Fibroblast of the conjunctiva (primary cell): ENCODE measurements at places on chromosomes 5 and 9.

DNA sequence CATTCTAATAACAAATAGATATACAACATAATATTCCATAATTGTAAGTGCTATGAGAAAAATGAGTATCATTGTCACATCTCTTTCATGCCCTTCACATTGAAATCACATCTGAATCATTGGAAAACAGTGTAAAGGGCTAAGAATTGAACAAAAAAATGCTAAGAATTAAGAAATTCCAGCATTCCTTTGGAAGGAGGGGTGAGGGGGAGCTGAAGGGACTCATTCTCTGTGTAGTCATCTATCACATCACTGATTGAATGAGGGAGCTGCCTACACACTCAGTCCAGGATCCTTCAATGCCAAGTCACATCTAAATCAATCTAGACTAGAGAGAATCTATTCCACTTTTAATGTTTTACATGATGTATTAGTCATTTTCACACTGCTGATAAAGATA lies 286.6 kb downstream of the DTWD2 start:
- no peak for DNase-seq

DNA sequence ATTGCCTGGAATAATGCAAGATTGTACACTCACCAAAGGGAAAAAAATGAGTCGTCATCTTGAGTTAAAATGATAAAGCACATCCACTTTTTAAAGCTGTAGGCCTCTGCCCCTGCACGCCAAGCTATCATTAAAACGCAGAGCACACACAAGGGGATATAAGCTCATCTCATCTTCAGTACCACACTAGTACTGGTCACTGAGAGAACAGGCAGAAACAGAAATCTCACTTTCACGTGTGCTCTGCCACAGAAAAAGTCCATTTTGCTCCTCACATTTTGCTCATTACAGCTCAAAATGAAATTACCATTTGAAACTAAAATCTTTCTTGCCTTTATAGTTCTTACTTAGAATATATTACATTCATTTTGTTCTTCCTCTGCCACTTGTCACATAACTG lies 99.2 kb upstream of the SLC30A5 start:
- DNase-seq: no peak

DNA sequence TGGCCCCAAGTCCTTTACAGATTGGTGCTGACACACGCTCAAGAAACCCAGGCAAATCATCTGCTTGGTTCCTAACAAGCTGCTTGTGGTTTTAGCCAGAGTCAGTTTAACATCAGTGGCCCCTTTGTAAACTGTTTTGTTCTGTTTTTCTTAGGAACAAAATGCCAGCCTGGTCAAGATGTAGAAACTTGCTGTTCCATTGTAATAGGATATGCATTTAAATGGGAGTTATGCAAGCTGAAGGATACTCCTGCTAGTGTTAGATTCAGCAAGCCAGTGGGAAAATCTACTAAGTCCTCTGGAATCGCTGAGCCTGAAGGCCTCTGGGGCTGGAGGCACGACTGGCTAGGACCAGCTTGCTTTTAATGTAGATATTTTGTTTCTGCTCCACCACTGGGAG lies 391.1 kb downstream of the TLE4 start:
- DNase-seq: no peak

DNA sequence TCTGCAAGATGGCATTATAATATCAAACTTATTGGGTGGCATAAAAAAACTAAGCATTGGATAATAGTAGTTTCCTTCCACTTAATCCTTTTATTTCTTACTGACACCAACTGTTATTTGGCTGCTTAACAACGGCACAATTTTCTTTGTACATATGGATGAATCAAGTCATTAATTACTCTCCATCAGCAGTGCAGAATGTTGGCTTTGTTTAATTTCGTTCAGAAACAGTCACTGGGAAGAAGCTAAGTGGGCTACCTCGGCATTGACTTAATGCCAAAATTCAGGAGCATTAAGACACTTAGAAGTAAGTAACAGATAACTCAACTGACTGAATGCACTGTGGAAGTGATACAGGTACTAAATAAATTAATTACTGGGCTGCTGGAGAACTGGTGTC lies 460.4 kb downstream of the CTNND2 start:
- DNase-seq: no peak

GRCh38 chr9:8351436-8351835 lies 551.9 kb upstream of the DMAC1 start:
- no peak for DNase-seq

GRCh38 chr9:81844131-81844567 lies 84.1 kb upstream of the SPATA31D4 start:
- no peak for DNase-seq

DNA sequence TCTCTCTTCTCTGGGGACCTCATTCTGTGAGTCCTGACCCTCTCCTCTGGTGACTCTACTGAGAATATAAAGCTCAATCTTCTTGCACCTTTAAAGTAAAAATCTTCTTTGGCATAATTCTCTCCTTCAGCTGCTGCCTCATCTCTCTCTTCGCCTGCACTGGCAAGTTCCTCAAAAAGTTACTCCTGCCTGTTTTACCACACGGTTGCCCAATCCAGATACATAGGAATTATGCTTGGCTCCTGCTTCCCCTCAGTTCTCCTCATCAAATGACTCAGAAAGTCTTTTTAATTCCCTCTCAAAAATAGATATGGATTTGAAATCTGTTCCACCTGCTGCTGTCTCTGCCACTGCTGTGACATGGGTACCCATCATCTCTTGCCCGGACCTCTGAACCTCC lies 14.4 kb upstream of the HRCT1 start:
- no peak for DNase-seq

- DNase-seq: peak; percentile 80
Measured at GRCh38 chr9:16202914-16203728, 650.3 kb downstream of the CCDC171 start.

GRCh38 chr5:40976836-40977235 lies 67.5 kb downstream of the C7 start:
- DNase-seq: no peak

GRCh38 chr9:21513431-21513830 lies 31.3 kb upstream of the IFNE start:
- DNase-seq: no peak

GRCh38 chr5:53164478-53165165 lies 55.1 kb upstream of the MOCS2 start:
- DNase-seq: no peak

DNA sequence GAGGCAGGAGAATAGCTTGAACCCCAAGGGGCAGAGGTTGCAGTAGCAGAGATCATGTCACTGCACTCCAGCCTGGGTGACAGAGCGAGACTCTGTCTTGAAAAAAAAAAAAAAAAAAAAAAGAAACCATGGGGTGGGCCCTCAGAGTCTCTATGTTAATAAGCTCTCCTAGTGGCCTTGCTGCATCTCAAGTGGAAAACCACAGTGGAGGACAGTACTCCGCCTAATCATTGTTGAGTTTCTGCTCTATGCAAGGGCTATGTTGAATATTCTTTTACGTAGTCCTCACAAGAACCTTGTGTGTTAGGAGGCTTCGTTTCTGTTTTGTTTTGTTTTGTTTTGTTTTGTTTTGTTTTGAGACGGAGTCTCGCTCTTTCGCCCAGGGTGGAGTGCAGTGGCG lies 48.9 kb downstream of the TJP2 start:
- DNase-seq: no peak

DNA sequence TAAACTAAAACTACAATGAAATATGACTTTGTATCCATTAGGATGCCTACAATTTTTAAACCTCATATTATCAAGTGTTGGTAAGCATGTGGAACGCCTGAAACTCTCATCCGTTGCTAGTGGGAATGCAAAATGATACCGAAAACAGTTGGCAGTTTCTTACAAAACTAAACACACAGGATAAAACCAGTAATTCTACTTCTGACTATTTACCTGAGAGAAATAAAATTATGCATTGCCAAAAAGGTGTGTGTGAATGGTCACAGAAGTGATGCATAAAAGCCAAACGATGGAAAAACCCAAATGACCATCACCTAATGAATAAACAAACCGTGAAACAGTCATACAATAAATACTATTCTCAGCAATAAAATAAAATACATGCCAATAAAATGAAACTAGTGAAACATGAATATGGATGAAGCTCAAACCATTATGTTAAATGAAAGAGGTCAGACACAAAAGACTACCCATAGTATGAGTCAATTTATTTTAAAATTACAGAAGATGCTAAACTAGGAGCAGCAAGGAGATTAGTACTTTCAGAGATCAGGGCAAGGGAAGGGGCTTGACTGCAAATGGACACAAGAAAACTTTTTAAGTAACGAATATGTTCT lies 13.4 kb downstream of the AUH start:
- no peak for DNase-seq

DNA sequence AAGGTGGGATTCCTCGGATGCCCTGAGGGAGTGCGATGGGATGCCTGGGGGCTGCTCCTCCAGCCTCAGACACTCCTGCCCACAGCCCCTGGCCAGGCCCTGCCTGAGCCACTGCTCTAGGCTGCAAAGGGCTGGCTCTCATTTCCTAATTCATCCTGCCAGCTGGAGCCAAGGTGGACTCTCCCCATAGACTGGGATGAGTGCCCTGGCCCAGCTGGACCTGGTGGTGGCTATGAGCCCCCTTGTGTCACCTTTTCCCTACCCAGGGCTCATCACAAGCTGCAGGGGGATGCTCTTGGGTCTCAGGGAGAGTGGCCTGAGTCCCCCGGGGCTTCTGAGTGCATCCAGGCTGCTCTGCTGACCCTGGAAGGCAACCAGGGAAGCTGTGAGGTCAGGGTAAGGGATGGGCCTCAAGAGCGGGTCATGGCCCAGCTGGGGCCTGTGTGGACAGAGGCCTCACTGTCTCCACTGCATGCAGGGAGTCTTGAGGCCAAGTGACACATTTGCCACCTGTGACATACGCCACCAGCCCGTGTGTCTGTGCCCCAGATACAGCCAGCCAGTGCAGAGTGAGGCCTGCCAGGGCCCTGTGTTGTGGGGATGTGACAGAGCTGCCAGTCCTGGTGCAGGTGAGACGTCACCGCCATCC lies 102.7 kb upstream of the IER5L start:
- DNase-seq: no peak

- no peak for DNase-seq
Measured at GRCh38 chr5:41637869-41638268, 127.5 kb upstream of the PLCXD3 start.

- DNase-seq: peak; percentile 10
Measured at GRCh38 chr9:98146101-98146991, 27.3 kb upstream of the TRIM14 start.

DNA sequence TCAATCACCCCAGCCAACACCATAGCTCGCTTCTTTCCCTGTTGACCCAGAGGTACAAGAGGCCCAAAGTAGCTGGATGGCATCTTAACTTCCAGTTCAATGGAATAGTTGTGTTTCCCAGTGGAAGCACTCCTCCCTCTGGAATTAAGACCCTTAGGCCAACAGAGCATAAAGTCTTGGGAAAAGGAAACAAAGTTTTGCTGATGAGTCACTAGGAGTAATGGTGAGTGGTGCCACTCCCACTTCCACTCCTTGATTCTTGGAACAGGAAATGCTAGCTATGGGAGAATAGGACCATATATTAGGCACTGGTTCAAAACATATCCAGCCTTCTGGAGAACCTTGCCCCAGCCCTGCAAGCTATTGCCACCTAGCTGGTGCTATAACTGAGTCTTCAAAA lies 44.7 kb upstream of the LMX1B start:
- no peak for DNase-seq

- peak; percentile 82 for DNase-seq
Measured at GRCh38 chr9:4297151-4297785, 2.6 kb downstream of the GLIS3 start.

GRCh38 chr9:98573749-98574278 lies 134.9 kb downstream of the GABBR2 start:
- DNase-seq: no peak

DNA sequence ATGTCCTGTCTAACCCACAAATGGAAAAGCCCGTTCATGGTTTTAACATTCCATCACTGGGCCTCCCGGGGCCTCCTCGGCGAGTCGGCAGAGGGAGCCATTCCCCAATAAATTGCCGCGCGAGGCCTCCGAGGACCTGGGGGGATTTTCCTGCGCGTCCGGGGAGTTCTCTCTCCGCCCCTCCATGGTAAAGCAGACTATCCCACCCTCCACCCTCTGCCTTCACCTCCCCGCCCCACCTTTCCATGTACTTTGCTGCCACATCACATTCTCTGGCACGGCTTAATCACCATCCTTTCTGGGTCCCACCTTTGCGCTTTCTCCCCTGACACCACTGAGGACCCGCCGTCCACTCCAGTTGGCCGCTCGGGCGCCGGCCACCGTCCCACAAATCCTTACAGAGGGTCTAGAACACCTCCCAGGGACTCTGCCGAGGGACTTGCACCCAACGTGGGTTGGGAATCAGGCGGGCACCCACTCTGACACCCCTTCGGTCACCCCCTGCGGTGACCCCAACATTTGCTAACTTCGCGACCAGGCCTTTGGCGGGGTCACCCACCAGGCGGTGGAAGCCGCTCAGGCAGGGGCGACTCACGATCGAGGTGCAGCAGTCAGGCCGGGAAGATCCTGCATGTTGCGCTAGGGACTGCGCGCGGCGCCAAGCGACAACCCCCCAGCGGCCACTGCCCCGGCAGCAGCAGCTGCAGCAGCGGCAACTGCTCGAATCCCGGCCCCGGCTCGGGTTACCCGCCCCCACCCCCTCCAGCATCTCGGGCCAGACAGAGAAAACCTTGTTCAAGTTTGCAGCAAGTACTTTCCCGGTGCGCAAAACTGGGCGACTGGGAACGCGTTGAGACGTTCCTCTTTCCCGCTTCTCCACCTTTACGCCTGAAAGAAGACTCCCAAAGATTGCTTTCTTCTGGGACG lies at the start of gene MEGF10:
MEGF10 (plus strand) TSS at position 778 of the 927 bp plus-strand sequence. CDS start 40,513 bp downstream, outside the sequence.
- no peak for DNase-seq

DNA sequence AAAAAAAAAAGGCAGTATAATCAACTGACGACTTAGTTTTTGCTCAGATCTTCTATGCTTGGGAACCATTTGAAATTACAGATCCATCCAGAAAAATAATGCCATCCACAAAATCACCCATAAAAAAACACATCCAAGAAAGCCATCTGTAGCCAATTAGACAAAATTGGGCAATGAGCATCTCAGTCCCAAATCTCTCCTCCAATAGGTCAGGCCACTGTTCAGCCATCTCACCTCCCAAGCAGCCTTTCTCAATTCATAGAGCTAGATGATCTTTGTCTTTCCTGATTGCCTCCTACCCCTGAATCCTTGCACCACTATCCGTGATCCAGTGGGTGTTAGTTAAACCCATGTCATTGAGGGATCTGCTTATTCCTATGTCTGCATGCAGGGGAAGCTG lies 139.6 kb downstream of the SCAMP1 start:
- DNase-seq: no peak

- no peak for DNase-seq
Measured at GRCh38 chr9:33136721-33137670, 30.1 kb downstream of the B4GALT1 start.

GRCh38 chr5:72256536-72256935 lies 63.5 kb downstream of the MRPS27 start:
- no peak for DNase-seq

DNA sequence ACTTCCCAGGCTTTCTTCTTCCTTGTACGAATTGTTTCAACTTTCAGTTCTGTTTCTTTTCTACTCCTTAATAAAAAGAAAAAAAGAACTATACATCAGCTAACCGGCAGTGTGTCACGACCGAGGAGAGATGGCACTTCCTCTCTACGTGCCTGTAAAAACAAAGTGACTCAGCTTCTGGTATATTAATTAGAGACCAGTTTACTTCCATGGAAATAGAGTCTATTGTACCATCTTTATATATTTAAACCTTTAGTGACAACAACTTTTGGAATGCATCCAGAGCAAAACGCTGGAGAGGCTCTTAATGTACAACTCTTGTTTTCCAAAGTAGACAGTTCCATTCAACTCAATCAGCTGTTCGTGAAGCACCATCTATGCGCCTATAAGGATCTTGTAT lies 94.5 kb upstream of the LIFR start:
- no peak for DNase-seq
